ENCODE measurements at places on chromosomes 16 and 17.

- peak; percentile 21 for DNase-seq
Observed at GRCh38 chr16:1300664-1301476, 8.6 kb upstream of the UBE2I start.

DNA sequence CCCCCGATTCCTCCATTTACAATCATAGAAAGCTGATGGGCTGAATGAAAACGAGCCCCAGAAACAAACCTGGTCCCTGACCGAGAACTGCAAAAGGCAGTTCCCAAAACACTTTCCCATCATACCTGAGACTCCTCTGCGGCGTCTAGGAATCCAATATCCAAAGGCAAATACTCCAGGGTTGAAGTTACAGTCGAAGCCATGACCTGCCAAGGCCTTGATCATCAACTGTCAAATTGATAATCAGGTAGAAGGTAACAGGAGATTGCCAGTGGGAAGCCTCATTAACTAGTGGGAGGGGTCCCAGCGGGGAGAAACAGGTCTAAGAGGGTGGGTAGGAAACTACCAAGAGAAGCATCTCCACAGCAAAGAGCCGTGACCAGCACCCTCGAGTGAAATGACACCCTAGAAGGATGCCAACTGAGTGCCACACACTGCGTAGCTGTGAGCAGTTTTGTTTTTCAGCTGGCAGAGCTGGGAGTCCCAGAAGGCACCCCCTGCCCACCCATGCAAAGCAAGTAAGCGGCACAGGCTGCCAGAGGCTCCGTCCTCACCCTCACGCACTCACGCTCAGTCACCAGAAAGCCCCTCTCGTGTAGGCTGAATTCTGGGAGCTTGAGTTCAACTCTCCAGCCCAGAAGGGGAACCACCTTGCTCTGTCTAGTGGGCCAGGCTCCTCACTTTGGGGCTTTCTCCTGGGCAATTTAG lies 146.1 kb downstream of the GAS7 start:
- DNase-seq, result no peak

- no peak for DNase-seq
Observed at GRCh38 chr16:557463-558297, 2.5 kb upstream of the PRR35 start.

GRCh38 chr16:72858665-72859493 lies 189.0 kb downstream of the ZFHX3 start:
- DNase-seq, result no peak

DNA sequence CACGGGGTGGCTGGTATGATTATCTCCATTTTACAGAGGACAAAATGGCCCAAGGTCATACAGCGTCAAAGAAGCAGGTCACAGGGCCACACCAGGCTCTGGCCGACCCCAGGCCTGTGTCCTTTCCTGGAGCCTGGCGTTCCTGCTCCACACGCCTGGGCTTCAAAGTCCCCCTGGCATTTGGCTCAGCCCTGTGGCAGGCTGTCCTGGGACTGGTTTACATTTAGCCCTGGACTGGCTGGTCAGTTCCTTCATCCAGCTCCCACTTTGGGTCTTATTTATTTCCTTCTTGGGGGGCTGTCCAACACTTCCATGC lies 15.3 kb downstream of the TBX2 start:
- no peak for DNase-seq

GRCh38 chr16:75383141-75383540 lies 50.2 kb downstream of the CFDP1 start:
- DNase-seq, result no peak

DNA sequence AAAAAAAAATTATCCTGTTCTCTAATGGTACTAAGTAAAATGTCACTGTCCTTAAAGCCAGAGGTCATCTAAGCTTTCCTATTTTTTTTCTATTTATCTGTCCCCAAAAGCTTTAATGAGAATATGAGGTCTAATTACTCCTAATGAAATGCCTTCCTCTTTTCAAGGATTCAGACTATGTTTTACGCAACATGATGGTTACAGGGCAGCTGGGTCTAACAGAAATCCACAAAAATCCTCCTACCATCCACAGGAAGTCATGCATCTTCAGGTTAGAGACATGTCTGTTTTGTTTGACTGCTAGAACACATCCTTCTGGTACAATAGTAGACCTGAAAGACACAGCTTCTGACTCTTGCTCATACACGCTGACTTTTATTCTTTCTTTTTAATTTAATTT lies 29.7 kb upstream of the NSRP1 start:
- DNase-seq, result no peak

GRCh38 chr16:19095654-19096053 lies 18.1 kb upstream of the ITPRIPL2 start:
- peak; percentile 64 for DNase-seq

DNA sequence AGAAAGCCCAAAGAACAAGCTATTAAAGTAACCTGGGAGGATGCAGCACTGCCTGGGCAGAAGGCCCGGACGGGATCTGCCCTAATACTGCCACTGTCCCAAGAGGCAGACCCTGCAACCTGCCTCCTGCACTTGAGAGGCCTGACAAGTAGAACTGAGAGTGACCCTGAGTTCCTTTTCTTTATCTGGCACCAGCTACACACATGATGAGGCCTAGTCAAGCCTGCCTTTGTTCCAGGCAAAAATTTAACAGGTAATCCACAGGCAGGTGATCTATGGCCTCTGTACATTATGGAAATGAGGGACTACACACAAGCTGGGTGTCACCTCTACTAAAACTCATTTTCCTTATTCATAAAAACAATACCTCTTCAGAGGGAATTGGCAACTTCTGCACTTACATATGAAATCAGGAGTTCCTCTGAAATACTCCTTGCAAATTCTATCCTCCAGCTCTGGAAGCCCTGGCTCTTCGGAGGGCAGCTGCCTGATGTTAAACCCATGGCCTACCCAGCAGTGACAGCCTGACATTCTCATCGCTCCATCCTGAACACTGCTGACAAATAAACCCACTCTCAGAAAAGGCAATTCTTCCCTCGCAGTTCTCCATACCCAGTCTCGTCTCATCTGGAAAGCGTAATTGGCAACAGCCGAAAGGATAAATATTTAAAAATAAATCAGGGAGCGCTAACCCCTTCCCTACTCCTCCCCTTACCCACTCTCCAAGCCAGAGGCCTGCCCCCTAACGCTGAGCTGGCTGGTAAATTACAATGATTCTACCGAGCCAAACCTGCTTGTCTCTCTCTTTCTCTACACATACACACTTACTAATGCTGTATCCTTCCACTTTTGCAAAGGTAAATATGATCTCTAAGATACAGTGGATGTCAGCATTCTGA lies 2.5 kb upstream of the ZFHX3 start:
- no peak for DNase-seq

DNA sequence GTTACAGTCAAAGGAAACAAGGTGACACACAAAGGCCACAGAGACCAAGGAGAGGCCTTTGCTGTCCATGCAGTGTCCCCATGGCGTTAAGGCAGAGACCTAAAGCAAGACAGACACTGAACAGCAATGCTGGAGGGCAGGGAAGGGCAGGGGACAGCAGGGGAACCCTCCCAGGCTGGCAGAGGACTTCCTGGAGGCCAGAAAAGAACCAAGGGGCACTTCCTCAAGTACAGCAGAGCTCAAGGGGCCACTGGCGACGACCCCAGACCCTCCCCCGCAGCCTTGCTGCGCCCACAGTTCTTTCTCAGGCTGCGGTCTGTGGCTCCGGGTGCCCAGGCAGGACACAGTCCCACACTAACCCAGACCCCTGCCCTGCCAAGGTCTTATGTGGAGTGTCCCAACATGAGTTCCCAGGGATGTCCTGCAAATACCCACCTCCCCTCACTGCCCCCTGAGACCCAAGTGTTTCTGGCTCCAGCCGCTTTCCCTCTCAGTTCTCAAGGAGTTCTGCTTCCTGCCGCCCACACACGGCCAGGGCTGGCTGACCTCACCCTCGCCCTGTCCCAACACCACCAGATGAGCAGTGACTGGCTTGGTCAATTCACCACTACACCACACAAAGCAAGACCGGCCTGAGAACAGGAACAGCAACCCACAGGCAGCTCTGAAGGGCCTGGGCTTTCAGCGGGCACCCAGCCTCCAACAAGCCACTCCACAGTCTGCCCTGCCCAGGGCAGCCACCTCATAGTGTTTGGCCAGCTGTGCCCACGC lies 4.2 kb downstream of the CLCN7 start:
- peak; percentile 51 for DNase-seq

DNA sequence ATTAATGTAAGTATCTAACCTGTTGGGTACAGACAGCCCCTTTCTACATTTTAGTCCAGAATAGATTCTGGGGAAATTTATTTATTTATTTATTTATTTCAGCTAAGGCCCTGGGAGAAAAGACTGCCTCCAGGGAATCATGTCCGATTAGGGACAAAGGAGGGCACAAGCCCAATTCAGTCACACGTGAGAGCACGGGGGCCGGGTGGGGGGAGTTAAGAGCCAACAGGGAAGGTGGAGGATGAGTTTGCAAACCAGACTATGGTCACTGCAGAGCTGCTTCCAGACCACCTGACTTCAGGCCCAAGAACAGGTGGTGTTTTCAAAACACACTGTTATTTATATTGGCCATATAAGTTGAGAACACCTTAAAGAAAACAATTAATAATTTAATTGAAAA lies 1.6 kb upstream of the ZFHX3 start:
- DNase-seq, result no peak

DNA sequence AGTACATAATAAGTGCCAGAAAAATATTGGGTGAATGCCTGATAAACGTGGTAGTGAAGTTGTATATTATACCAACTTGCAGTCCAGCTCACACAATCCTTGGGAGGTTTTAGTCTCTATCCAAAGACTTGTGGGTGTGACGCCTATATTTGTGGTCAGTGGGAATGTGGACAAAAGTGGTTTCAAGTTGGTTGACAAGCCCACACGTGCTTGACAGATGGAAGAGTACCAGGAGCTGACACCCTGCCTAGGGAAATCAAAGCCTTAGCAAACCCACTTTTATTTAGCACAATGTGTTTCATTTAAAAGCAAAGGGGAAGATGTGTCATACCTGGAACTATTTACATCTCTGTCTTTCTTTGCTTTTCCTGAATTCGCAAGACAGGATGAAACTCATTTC lies 79.0 kb downstream of the CA10 start:
- DNase-seq, result no peak

DNA sequence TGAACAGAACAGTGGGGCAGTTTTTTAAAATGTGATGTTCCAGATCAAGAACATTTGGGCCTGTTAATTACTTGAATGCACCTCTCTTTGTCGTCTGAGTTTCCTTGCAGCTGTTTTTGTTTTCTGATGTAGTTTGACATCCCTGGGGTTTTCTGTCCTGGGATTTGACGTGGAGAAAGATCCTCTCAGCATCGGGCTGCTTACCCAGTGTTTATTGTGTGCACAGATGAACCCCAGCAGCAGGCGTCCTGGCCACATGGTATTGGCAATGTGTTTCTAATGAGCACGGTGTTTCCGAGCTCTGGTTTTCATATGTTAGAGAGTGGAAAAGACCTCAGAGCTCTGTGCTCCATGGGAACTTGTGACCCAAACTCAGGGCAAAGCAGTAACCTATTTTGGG lies 191.1 kb upstream of the IRX3 start:
- DNase-seq, result no peak

- no peak for DNase-seq
Observed at GRCh38 chr16:87085441-87085840, 231.8 kb downstream of the C16orf95 start.

DNA sequence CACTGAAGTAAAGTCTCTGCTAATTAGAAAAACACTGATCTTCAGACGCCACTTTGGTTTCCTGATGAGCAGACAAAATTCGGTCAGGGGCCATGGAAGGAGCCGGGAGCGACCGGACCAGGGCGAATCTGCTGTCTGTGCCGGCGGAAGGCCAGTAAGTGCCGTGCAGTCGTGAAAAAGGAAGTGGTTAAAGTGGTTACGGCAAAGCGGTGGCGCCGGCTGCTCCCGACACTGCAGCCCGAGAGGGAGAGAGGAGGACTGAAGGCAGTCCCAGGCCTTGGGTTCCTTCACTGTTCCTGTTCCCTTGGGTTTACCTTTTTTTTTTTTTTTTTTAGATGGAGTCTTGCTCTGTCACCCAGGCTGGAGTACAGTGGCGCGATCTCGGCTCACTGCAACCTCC lies 17.3 kb upstream of the HEXD start:
- DNase-seq, result no peak

DNA sequence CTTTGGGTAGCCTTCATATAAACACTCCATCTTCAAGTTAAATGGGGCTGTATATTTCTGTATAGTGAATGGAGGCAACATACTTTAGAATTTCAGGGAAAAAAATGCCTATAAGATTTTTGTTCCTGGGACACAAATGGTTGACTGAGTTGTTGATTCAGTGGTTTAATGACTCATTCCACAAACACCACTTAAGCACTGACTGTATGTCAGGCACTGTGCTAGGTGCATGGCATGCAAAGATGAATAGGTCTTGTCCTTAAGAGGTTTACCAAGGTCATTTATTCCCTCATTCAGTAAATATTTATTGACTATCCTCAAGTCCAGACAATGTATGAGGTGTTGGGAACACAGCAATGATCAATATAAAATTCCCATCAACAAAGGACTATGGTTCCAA lies 417.1 kb downstream of the CA10 start:
- DNase-seq, result no peak

DNA sequence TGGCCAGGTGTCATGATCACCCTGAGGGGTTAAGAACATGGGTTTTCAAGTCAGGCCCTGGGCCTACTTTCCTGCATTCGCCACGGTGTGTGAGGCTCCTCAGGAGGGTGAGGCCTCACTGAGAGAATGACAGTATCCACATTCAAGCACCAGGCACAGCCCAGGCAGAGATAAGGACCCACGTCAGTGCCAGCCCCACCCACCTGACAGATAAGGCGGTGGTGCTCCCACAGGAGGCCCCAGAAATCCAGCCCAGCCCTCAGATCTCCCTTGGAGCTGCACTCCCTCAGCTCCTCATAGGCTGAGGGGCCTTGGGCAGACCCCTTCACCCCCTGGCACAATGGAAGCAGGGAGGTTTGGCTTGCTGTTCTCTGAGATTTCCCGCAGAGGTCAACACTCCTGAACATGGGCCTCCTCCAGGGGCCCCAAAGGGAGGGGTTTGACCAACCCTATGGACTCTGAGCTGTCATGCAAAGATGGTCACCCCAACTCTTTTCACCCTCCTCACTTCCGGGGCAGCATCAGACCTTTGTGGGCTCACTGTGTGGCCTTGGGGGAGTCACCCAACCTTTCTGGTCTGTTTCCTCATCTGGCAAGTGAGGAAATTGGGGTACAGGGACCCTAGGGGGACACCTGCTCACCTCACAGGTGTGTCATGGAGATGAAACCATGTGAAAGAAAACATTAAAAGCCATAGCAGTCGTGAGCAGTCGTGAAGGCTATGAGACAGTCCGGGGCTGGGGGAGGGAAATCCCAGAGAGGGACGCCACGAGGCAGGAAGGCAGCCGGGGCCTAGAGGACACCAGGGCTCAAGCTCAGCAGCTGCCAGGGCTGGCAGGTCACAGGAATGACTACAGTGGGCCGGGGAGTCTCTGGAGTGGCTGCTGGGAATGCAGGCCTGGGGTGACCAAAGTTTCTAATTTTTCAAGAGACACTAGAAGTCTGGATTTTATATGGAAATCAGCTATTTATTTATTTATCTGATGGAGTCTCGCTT lies 15.4 kb downstream of the PLLP start:
- no peak for DNase-seq

DNA sequence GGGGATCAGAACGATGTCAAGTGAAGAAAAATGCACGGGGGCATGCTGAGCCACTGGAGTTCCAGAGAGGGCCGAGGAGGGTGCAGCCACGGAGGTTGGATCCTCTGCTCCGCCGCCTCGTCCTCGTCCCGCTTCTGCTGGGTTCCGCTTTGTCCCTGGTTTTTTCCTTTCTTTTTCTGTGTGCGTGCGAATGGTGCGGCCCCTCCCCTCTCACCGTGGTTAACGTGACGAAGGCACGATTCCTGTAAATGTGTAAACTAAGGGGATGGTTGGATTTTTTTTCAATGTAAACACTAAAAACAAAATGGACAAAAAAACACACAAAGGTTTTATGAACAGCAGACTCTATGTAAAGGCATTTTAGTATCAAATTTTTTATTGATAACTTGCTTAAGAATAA lies 46.7 kb downstream of the ACTG1 start:
- DNase-seq, result no peak

Measured in RPMI7951 (cell line).